ENCODE measurements at places on chromosomes 5 and 9. TPM values are rescaled to one million over a fixed set of nuclear protein-coding genes. Genes with fewer than 3 reads are reported as not detected.

DNA sequence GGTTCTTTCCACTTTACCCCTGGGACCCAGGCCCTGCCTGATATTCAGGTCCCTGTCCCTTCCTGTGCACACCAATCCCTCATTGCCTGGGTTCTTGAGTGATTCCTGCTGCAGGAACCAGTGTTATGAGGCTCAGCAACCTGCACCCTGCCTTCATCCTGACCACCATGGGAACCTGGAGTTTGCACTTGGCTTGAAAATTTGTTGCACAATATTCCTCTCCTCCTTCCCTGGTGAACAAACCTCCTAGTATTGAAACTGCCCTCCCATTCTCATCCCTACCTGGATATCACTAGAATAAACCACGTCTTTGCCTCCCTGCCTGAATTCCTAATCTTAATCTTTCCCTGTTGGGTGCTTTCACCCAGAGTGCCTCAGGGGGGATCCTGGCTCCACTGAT, 52.1 kb upstream of the AFAP1L1 start:
- no peaks in the 10 kb centered on the region for H3K36me3 ChIP-seq
- no peak overlapping the region for H3K4me3 ChIP-seq
- no peak overlapping the region for H3K27ac ChIP-seq
- no peaks in the 10 kb centered on the region for H3K27me3 ChIP-seq

- H3K27ac ChIP-seq, result no peak overlapping the region
- peak; percentile 49 for DNase-seq
- H3K4me1 ChIP-seq, result no peaks in the 10 kb centered on the region
Measured at GRCh38 chr5:77143998-77144836, 57.1 kb upstream of the ZBED3 start.

DNA sequence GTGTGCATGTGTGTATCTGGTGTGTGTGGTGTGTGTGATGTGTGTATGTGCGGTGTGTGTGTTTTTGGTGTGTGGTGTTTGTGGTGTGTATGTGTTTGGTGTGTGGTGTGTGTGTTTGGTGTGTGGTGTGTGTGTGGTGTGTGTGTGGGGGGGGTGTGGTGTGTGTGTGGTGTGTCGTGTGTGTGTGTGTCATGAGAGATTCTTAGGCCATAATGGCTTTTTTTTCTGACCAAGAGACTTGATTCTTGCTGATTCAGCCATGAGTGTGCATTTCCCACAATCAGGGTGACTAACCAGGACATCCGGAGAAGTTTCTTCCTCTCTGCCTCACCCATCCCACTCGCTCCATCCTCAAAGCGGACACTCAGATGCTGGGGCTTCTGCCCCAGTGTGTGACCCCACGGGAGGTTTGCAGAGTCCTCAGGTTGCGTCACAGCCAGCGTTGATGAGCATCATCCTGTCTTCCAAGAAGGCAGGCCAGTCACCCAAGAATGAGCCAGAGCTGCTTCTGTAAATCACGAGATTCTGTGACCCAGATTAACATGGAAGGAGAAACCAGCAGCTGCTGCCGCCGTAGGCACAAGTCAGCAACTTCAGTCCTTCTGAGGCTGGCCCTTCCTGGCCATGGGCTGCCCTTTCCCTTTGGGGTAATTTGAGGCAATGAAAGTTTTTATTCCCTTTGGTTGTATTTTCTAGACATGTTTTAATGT, 12.5 kb upstream of the CTSL start:
- no peak overlapping the region for H3K4me3 ChIP-seq
- H3K27me3 ChIP-seq, result no peaks in the 10 kb centered on the region
- peak overlapping the region; percentile 42 for H3K27ac ChIP-seq
- no peaks in the 10 kb centered on the region for H3K36me3 ChIP-seq

DNA sequence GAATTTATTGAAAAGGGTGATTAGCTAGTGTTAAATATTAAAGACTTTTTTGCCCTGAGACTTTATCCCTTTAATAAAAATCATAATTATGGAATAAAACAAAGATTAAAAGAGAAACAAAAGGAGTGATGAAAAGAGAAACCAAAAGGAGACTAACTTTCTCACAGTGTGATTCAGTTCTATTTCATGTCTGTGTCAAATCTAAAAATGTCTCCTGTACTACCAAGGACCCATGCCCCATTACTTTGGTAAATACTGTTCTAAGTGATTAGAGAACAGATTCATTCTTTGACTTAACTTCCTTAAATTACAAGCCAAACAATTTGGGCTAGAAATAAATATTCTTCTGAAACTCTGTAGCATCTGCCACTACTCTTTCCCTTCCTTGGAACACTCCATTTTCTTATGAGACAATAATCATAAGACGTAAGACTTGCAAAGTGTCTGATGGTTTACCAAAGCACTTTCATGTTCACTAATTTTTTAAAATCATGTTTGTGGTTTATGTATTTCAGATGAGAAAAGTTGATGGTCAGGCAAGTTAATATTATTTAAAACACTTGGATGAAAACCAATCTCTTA, 319.0 kb downstream of the EBF1 start:
- H3K27me3 ChIP-seq, result no peaks in the 10 kb centered on the region
- H3K4me1 ChIP-seq, result peaks cover 4% of the 10 kb centered on the region
- no peak for DNase-seq
- H3K4me3 ChIP-seq, result no peak overlapping the region

The SLC25A48 gene
- total RNA-seq, result 11.6 TPM

The PCDHGA1 gene
- total RNA-seq, result not detected
